Stimulated activated CD8-positive, alpha-beta memory T cell treated with anti-CD3 and anti-CD28 coated beads, Interleukin-7, amount 100 ng/mL, for 4 hours (primary cell): ENCODE measurements at places on chromosomes 11 and 22.

- no peak for DNase-seq
These were observed 16.8 kb downstream of the ADAMTS15 start for GRCh38 chr11:130465263-130465662.

DNA sequence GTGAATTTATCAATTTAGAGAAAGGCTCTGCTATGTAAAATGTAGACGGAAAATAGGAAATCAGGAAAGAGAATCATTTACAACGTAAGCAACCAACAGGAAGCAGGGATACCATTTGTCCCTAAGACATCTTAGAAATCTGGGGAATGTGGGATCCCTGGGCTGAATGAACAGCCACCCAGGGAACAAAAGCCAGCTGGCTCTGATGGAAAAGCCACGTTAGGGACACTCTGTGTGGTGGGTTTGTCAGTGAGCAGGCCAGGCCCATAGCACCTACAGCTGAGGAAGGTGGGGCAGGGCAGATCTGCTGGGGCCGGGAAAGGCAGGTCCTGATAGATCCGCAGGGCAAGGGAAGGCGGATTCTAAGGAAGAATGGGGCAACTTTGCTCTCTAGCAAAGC, 87.1 kb upstream of the CSNK2A3 start:
- DNase-seq = no peak

- peak; percentile 53 for DNase-seq
These were observed 8.2 kb downstream of the UPB1 start for GRCh38 chr22:24503137-24503842.

GRCh38 chr22:38414009-38414395, 41.0 kb downstream of the KCNJ4 start:
- no peak for DNase-seq

GRCh38 chr11:113444502-113445123, 30.6 kb downstream of the DRD2 start:
- no peak for DNase-seq

DNA sequence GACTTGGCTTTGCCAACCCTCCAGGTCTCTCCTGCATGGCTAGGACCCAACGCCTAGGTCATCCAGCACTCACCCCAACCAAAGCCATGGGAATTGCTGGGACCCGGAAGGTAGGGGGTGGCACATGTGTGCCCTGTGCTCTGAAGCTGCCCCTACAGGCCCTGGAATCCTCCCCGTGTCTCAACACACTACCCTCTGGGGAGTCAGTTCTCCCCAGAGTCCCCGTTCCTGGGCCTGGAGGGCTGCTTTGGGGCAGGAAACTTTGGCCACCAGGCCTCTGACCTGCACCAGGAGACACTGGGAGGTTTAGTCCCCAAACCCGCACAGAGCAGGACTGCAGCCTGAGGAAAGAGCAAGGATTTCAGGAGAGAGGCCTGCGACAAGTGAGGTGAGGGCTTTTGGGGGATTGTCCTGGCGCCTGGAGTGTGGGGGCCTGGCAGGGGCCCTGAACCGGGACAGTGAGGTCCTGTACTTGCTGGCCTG, 495 bp upstream of the IFITM1 start:
- no peak for DNase-seq

GRCh38 chr11:71255323-71255722, 2.9 kb upstream of the SHANK2 start:
- no peak for DNase-seq

GRCh38 chr11:2975594-2975993, 16.5 kb downstream of the NAP1L4 start:
- no peak for DNase-seq

- no peak for DNase-seq
These were observed 7.3 kb downstream of the GRAMD1B start for GRCh38 chr11:123437236-123437979.
